ENCODE measurements at places on chromosomes 2 and 18. TPM values are rescaled to one million over a fixed set of nuclear protein-coding genes. Genes with fewer than 3 reads are reported as not detected.
A peak's percentile ranks its signal among the peaks of the same experiment; 100 is the strongest.

- no peak for DNase-seq
These were observed 2.2 kb downstream of the MYT1L start for GRCh38 chr2:2328848-2329247.

DNA sequence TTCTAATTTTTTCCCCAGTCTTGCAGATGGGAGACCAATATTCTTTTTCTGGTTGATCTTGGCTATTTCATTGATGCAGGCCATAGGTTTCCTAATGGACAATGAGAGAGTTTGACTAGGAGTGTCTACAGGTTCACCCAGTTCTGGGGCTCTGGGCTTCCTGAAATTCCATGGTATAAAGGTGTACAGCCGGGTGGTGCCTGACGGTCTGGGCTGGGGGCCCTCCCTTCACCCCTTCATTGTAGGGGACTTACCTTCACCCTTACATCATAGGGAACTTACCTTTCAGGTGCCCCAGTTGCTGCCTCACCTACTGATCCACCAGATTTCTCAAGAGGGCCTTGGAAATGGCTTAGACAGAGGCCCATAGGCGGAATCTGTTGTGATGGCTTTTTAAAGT lies 13.0 kb upstream of the LAPTM4A start:
- DNase-seq = no peak

The ITGA6 gene
- 25.9 TPM for polyA plus RNA-seq

The TBR1 gene
- under 0.01 TPM for polyA plus RNA-seq

The RAD51AP2 gene
- polyA plus RNA-seq = 0.02 TPM

The RGPD4 gene
- polyA plus RNA-seq = 0.02 TPM

DNA sequence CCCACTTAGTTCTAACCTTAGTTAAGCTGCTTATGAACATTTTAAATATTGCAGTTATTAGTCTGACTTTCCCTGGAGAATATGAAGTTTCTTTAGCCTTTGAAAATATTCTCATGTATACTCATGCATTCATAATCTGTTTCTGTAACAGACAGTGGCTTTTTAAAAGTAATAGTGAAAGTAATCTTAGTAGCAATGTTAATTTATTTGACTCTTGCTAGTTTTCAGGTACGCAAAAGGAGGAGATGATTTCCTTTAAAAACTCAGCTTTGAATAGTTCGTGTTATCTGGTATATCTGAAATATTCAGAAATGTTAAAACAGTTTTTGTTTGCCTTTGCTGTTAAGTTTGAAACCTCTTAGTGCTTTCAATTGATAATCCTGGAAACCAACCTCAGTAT lies 3.8 kb downstream of the ANKRD12 start:
- no peak for DNase-seq

DNA sequence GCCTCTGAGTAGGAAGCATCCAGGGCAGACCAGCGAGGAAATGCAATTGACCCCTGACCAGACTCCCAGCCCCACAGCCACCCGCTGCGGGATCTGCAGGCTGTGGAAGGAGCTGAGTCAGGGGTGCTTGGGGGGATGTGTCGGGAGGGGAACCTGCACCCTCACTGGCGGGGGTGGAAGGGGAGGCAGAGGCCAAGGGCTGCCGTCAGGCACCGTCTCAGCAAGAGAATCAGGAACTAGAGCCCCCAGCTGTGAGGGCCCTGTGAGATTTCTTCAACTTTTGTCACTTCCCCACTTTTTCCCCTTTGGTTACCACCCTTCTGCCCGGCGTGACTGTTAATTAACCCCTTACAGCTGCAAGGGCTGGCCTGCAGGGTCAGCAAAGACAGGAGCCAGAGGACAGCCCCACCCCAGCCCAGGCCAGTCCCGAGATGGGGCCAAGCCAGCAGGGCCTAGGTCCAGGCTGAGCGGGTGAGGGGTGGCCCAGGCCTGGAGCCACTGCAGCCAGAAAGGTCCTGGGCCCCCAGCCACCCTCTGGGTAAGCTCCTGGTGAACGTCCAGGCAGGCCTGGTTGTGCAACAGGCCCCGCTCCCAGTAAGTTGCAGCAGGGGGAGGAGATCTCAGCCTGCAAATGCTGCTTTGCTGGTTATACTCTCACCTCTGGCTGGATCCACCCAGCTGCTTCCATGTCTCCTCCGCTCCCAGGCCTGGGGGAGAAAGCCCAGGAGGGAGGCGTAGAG lies 147.0 kb upstream of the ID2 start:
- DNase-seq = peak; percentile 74

The NAT8 gene
- polyA plus RNA-seq = not detected

The ALPI gene
- polyA plus RNA-seq = not detected

- DNase-seq = no peak
These were observed 146.2 kb downstream of the RBMS1 start for GRCh38 chr2:160347269-160347863.

GRCh38 chr2:238938401-238939055 lies 90.6 kb downstream of the TWIST2 start:
- no peak for DNase-seq

The REEP1 gene
- 0.13 TPM for polyA plus RNA-seq

DNA sequence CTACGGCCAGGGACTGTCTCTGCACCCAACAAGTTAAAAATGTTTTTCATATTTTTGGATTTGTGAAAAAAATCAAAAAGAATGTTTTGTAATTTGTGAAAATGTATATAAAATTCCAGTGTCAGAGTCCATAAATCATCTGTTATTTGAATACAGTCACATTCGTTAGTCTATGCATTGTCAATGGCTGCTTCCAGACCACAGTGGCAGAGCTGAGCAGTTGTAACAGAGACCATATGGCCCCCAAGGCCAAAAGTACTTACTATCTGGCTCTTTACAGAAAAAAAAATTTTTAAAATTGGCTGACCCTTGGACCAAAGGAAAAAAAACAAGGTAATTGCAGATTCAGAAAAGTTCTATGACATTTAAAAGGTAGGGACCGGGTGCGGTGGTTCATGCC lies 86.7 kb upstream of the ATL2 start:
- DNase-seq = peak; percentile 51

The TPO gene
- polyA plus RNA-seq = not detected

The TUBA3E gene
- not detected for polyA plus RNA-seq

DNA sequence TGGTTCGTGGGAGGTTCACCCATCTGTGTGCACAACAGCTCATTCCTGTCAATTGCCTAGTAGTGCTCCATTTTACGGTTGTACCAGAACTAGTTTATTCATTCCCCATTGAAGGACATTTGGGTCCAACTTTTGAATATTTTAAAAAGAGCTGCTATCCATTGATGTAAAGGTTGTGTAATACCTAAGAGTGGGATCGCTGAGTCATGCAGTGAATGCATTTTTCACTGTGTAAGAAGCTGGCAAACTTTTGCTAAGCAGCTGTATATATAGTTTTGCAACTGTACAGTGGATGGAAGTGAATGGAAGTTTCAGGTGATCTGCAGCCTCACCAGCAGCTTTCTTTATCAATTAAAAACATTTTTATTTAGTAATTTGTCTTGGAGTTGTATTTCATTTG lies 104.5 kb downstream of the DCDC2C start:
- DNase-seq = no peak

GRCh38 chr2:216545359-216545758 lies 46.7 kb downstream of the RPL37A start:
- no peak for DNase-seq

The SCN3A gene
- polyA plus RNA-seq = 0.33 TPM

The FAM237A gene
- polyA plus RNA-seq = not detected

The LIMS4 gene
- 10.7 TPM for polyA plus RNA-seq

DNA sequence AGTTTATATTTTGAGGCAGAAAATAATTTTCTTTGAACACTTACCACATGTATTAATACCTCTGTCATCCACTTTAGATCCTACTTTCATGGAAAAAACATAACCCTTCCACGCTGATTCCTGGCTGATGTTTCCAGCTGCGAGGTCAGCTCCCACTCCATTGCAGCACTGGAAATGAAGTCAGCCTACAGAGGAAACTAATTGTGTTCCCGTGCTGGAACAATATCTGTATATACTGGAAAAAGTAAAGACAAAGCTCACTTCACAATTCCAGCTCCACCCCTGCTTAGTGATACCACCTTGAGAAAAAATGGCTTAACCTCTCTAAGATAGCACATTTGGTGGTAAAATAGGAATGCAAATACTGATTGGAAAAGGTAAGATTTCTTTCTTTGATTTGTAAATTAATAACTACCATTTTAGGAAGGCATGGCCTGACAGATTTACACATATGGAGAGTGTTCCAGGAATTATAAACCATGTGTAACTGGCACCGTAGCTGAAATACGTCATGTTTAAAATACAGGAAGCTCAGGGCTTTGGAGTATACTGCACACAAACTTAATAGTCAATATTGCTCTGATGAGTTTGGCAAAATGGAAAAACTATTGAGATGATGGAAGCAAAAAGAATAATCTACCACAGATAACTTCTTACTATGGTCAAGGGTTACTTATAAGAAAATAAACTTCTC lies 90.0 kb downstream of the TRIB2 start:
- DNase-seq = no peak

DNA sequence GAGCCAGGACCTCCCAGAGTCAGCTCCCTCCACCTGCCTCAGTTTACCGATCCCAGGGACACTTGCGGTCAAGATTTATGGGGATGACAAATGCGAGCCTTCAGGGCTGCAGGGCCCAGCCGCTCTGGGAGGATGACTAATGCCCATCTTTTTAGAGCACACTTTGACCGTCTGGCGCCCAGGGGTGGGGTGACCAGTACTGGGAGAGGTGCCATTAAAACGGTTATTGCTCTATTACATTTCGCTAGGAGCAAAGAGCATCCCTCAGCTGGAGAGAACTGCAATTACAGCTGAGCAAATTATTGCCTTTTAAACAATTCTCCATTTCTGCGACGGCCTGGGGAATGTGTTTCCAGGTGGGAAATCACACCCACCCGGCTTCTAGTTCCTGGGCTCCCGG lies 42.6 kb upstream of the HPCAL1 start:
- DNase-seq = no peak

DNA sequence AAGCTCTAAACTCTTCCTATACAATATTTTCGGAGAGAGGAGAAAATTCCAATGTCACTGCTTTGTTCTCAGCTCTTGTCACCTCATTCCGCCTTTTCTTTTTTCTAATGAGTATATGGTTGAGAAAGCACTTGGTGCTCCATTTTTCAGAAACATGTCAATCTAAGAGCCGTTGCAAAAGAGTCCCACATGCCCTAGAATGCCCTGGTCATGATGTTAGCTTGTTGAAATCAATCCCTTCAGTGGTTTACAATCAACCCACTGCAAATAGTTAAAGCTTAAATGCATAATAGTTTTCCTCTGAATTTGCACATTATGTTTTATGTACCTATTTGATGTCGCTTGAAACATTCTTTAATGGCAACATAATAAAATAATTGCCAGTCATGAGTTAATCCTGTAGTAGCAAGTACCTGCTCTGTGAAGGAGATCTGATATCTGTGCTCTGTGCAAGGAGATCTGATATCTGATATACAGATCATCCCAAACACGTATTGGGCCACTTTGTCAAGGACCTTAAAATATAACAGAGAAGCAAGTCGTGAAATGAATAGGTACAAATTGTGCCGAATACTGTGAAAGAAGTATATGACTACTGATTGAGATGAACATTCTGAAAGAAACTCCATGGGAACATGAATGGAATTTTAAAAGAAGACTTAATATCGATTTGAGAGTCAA lies 1633.5 kb downstream of the SUCLG1 start:
- DNase-seq = no peak

The C2orf78 gene
- 0.02 TPM for polyA plus RNA-seq

DNA sequence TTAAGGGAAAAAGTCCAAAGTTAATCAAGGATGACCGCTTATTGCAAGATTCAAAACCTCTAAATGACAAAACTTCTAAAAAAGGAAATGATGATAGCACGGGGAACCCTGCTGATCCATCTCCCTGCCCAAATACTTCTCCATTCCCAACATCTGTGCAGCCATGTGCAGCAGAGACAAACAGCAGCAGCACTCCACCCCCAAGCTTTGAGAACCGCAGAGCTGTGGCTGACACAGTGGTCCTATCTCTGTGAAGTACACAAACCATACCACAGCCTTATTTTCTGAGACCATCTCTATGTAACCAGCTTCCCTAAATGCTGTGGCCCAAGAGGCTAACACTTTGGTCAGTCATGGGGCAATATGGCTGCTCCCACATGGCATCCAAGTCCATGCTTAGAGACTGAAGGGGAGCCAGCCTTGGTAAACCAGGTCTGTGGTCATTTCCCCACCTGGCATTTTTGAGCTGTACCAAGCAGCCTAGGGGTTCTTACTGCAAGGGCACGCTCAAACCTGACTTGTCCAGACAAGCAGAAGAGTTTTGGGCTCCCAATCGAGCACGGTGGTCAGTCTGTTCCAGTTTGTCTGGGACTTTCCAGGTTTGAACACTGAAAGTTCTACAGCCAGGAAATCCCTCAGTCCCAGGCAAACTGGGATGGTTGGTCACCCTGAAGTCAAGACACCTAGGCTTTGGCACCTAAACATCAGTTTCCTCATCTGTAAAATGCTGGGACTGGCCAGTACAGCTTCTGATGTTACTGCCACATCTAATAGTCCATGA lies 17.1 kb upstream of the NFE2L2 start:
- no peak for DNase-seq

DNA sequence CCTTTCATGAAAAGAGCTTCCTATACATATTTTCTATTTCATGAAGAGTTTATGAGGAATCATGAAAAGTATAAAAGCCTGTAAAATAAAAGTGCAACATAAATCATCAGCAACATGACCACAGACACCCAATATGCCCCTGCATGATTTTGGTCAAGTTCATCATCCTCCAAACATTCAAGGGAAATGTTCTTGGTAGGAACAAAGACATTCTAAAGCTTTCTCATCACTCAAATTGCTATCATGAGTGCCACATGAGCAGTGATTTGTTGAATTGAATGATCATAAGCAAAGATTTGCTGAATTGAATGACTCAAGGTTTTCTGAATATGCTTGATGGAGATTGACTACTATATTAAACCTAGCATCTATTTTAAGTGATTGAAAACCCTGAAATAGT lies 172.2 kb downstream of the MBD2 start:
- no peak for DNase-seq

DNA sequence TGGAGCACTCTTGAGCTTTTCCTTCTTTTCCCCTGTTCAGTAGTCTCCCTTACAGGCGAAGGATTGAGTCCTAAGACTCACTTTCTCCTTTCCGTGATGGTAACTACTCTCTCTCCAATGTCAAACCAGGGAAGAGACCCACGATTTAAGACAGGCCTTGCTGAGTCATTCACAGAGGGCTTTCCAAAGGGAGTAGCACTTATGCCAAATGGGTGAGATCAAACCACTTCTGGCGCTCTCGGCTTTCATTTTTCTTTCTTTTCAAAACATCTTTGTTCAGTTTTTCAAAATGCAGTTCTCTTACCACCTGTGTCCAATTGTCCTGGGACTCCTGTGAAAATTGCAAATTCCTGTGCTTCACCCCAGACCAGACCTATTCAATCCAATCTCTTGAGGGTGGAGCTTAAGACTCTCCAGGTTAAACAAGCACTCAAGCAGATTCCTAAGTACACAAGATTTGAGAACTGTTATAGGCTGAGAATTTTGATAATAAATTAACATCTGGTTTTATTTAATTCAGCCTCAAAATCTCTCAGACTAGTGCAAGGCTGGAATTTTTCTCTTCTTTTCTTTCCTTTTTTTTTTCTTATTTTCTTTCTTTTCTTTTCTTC lies 14.4 kb upstream of the MRPL19 start:
- no peak for DNase-seq

- no peak for DNase-seq
These were observed 75.3 kb upstream of the DLX2 start for GRCh38 chr2:172177996-172178395.

The NYAP2 gene
- polyA plus RNA-seq = not detected

- DNase-seq = no peak
These were observed 515 bp downstream of the TSHZ1 start for GRCh38 chr18:75211002-75211621.

The CSRNP3 gene
- polyA plus RNA-seq = 2.4 TPM

- no peak for DNase-seq
These were observed 16.7 kb downstream of the D2HGDH start for GRCh38 chr2:241751152-241751551.
